ENCODE measurements at places on chromosomes 5 and 9. TPM values are rescaled to one million over a fixed set of nuclear protein-coding genes. Genes with fewer than 3 reads are reported as not detected.

Gene LRRC19
- total RNA-seq = 116 TPM

Gene BNC2
- 3.9 TPM for total RNA-seq

Gene RPS23
- total RNA-seq = 1,203 TPM

Gene SLIT3
- total RNA-seq = 15.7 TPM

GRCh38 chr9:97666907-97667686, 30.0 kb downstream of the XPA start:
- DNase-seq = no peak

DNA sequence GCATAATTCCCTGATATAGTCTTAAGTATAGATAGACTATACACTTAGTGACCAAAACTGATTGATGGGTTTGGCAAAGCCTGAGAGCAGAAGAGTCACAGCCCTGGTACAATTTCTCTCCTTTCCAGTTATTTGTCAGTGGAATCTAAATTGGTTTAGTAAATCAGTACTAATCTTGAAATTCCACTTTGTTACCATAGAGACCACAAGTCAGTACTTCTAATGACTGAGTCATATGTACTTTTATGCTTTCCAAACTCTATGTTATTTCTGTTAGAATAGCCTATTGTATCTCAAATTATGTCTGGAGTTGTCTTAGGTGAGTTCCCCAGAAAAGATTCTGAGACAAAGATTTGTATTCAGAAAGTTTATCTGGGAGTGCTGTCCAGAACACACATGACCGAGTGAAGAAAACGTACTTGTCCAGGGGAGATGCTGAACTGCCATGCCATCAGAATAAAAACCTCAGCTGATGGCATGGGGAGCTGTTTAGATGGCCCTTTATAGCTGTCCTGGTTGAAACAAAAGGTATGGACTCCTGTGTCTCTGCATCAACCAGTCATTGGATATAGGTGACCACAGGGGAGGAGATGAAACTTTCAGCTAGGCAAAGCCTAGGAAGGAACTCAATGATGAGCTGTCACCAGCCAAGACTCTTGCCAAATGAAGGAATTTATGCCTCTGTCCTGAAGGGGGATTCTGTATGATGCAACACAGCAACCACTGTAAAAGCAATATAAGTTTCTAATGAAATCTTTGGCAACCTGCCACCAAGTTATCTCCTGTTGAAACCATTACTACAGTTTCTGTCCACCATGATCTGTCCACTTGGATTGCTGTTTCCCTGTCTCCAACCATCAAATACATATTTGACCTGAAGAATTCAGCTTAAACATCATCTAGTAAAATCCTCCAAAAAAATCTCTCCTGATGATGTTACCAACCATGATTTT, 18.0 kb upstream of the SMC2 start:
- DNase-seq = no peak

- DNase-seq = no peak
Observed at GRCh38 chr5:57863661-57864060, 381.1 kb upstream of the ACTBL2 start.

GRCh38 chr5:41356786-41357185, 143.5 kb upstream of the C6 start:
- no peak for DNase-seq
